Fibroblast of gingiva (primary cell): ENCODE measurements at places on chromosomes 3 and 15.

GRCh38 chr3:64340641-64341101 is 115.4 kb upstream of the PRICKLE2 start:
- DNase-seq, result peak; percentile 78

DNA sequence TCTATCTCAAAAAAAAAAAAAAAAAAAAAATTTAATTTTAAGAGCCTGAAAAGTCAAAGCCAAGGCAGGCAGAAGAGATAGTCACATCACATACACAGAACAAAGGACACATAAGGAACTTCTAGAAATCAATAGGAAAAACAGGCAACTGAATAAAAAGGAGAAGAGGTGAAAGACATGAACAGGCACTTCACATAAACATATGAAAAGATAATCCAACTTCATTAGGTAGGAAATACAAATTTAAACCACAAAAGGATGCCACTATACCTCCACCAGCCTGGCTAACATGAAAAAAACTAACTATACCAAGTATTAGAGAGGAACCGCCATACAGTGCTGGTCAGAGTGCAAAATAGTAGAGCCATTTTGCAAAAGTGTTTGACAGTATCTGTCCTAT is 14.1 kb downstream of the CCDC12 start:
- no peak for DNase-seq

GRCh38 chr15:95968856-95969255 is 361.6 kb upstream of the NR2F2 start:
- no peak for DNase-seq

DNA sequence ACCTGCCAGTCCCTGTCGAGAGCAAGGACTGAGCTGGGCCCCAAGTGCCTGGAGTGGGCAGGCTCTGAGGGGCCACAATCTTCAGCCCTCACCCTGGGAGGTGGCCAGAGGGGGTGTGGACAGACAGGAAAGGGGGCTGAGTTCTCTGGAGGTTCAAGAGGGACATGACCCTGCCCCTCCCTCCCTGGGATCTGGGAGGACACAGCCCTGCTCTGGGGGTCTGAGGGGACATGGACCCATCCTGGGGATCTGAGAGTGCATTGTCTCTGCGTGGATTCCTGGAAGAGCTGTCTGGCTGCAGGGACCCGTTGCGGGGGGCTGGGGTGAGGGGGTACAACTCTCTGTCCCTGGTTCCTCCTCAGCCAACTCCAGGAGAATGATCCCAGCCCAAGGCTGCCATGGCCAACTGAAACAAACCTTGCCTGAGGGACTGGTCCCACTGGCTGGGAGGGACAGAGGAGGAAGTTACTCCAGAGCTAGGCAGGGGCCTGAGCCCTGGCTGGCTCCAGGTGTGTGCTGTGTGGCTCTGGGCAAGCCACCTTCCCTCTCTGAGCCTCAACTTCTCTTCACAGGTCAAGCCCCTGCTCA is 29.0 kb downstream of the PTH1R start:
- no peak for DNase-seq

DNA sequence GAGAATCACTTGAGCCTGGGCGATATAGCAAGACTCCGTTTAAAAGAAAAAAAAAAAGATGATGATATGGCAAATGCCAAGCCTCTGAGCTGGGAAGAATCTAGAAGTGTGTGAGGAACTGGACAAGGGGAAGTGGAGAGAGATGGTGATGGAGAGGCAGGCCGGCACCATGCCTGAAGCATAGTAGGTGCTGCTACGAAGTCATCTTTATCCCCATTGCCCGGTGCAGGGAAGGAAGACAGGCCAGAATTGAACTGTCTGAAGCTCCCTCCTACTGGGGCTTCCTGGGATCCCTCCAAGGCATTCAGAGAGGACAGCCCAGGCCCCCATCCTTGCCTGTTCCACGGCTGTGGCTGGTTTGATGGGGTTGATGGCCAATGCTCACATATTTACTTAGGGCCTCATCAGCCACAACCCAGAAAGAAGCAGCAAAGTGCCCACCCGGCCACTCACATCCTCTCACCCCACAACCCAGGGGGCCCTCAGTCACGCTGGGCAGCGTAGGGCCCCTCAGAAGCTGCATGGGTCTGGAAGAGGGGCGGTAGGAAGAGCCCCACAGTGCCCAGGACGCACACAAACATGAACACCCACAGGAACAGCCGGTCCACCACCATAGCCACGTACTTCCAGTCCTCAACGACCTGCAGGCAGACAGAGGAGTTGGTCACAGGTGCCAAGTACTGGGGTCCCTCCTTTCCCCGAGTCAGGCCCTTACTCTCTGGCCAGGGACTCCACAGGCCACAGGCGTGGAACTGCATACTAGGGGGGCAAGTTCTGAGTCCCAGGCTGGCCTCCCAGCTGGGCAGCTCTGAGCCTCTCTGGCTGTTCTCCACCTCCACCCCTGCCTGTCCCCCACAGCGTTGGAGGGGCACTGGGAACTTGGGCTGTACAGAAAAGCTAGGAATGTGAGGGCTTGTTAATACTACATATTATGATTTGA is 4.1 kb upstream of the CHRNA3 start:
- no peak for DNase-seq

DNA sequence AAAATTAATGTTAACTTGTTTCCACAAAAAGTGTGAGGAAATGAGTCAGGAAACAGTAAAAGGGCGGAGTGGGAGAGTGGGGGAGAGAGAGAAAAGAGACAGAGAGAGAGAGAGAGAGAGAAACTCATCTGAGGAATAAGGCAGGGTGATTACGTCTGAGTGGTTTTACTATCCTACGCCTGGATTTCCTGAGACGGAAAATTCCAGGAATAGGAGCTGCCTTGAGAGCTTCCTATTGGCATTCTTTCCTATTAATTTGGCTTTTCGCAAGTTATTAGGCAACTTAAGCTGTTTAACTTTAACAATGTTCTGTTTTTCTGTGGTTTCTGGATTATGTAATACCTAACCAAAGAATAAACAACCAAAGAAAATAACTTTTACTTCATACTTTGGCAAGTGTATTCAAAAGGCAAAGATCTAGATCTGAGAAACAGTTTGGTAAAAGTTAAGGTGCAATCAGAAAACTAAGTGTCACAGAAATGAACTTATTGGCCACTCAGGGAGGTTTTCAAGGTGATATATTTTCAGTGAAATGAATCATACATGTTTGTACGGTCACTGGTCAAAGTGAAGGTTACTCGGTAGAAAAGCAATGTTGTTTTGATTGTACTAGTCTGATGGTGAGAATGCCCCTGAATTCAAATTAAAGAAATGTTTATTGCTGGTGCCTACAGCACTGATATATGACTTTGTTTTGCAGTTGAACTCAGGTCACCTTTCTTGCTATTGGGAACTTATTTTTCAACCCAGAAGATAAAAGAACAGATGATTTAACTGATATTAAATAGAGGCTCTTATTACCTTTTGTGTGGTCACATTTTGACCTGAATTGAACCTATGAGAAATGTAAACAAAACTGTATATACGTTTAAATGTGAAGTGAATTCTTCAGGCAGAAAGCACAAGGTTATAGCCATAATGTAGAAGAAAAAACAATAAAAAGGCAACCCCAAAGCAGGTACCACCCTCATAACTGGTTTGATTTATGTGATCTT is 39.9 kb upstream of the TNFSF10 start:
- peak; percentile 96 for DNase-seq

- DNase-seq, result no peak
Observed at GRCh38 chr15:90810354-90810753, 58.0 kb upstream of the FURIN start.

DNA sequence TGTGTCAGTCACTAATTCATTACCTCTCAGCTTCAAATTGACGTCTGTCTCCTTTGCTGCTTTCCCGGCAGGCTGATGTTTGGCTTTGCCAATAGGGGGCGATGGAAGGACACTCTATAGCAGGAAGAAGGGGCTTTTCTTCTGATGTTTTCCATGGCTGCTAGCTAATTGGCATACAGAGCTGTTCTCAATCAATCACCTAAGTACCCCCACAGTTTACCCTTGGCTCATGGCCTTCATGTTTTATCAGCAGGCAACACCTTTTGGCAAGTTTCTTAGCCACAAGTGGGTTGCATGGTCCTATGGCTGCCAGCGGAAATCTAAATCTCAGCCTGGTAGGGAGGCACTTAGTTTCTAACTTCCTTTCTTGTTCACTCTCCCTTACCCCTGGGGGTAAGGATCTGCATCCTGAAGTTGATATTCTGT is 45.0 kb downstream of the ESYT3 start:
- DNase-seq, result peak; percentile 30

- DNase-seq, result no peak
Observed at GRCh38 chr3:104906001-104906639, 460.6 kb upstream of the ALCAM start.

DNA sequence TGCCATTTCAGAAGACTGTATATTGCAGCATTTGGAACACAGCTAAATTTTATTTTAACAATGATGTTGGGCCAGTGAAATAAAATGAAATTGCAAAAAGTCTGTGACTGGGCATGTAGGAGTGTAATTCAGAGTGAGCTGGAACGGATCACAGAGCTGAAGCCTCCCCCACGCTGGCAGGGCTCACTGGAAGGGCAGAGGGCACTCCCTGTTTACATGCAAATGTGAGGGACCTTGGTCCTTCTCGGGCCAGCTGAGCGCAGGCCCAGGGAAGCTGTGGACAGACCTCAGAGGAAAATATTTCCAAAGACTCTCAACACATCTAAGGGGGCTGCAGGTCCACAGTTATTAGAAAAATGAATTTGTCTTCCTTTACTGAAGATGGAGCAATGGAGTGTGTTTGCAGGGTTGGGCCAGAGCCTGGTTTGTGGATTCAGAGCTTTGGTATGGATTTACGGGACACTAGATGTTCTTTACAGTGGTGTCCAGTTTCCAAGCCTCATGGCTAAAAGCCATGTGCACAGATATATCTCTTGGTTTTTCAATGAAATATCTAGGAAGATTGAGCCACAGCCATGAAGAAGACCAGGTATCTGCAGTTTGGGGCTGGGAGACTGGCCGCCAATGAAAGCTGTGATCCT is 32.0 kb downstream of the TRPM1 start:
- peak; percentile 80 for DNase-seq

GRCh38 chr15:28981351-28981720 is 95.6 kb downstream of the APBA2 start:
- DNase-seq, result no peak

- peak; percentile 86 for DNase-seq
Observed at GRCh38 chr3:117547956-117548550, 838.5 kb downstream of the TUSC7 start.

DNA sequence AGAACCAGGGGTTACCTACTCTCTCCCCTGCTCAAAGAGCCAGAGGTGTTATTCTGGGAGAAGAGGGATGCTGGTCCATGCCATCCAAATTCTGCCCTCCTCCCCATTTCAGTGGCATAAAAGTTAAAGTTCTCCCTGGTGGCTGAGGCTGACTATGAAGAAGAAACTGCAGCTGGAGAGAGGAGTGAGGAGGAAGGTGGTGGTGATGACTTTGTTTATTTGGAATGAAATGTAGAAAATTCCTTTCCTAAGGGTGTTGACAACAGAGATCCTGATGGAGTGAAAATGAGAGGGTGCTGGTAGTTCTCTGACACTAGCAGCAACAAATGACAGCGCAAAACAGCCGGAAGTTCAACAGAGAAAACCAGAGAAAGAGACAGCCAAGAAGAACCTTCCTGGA is 100.4 kb downstream of the PCCB start:
- no peak for DNase-seq

GRCh38 chr15:65556622-65557021 is 26.4 kb downstream of the HACD3 start:
- DNase-seq, result no peak

DNA sequence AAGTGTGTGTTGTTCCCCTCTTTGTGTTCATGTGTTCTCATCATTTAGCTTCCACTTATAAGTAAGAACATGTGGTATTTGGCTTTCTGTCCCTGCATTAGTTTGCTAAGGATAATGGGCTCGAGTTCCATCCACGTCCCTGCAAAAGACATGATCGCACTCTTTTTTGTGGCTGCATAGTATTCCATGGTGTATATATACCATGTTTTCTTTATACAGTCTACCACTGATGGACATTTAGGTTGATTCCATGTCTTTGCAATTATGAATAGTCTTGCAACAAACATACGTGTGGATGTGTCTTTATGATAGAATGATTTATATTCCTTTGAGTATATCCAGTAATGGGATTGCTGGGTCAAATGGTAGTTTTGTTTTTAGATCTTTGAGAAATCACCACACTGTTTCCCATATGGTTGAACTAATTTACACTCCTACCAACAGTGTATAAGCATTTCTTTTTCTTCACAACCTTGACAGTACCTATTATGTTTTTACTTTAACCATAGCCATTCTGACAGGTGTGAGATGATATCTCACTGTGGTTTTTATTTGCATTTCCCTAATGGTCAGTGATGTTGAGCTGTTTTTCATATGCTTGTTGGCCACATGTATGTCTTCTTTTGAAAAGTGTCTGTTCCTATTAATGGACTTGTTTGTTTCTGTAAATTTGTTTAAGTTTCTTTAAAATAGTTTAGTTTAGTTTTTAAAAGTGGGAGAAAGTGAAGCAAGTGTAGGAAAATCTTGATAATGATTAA is 21.9 kb upstream of the SLC30A4 start:
- no peak for DNase-seq

- DNase-seq, result no peak
Observed at GRCh38 chr15:86772369-86773059, 692.8 kb downstream of the AGBL1 start.

DNA sequence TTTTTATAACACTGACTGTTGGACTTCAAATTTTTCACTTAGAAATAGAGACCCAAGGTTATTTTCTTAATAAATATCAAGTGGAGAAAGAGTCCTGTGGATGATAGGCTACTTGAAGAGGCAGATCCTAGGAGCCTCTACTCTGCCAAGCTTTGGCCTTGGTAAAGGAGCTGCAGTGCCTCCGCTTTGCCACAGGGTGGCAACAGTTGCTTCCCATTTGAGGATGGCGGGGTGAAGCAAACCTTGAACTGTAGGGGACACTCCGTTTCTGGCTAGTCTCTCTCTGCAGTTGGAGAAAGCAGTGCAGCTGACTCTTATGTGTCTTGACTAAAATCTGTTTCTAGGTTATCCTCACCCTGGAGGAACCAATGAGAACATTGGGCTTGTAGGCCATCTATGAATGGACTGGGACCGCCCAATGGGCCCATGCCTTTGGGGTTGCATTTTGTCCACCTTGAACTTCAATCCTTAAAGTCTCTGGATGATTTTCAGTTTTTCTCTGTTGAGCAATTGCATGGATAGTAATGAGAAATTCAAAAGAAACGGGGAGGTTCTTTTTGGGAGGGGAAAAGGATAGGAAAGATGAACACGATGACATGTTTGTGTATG is 9.8 kb downstream of the SCG5 start:
- DNase-seq, result peak; percentile 72

DNA sequence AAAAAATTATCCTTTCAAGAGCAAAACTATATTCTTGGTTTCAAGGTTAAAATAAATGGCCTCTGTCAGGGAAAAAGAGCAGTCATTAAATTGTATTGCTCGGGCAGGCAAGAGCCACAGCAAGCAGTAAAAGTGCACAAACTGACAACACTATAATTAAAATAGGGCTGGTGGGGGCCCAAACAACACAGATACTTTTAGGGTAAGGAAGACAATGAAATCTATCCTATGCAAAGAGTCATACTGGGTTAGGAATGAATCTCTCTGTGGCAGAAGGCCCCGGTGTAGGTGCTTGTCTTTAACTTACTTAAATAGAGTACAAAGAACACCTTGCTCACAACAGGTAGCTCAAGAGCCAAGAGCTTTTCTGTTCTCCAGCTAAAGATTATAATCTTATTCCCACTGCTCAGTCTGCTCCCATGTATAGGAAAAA is 94.7 kb downstream of the DLG1 start:
- DNase-seq, result no peak

GRCh38 chr3:172074586-172074985 is 35.2 kb downstream of the FNDC3B start:
- peak; percentile 86 for DNase-seq

GRCh38 chr3:73060302-73060723 is 1.1 kb upstream of the EBLN2 start:
- DNase-seq, result peak; percentile 84
